ENCODE measurements at places on chromosomes 7 and 10.

GRCh38 chr10:24008164-24009091 is 200.5 kb upstream of the KIAA1217 start:
- no peak for DNase-seq

DNA sequence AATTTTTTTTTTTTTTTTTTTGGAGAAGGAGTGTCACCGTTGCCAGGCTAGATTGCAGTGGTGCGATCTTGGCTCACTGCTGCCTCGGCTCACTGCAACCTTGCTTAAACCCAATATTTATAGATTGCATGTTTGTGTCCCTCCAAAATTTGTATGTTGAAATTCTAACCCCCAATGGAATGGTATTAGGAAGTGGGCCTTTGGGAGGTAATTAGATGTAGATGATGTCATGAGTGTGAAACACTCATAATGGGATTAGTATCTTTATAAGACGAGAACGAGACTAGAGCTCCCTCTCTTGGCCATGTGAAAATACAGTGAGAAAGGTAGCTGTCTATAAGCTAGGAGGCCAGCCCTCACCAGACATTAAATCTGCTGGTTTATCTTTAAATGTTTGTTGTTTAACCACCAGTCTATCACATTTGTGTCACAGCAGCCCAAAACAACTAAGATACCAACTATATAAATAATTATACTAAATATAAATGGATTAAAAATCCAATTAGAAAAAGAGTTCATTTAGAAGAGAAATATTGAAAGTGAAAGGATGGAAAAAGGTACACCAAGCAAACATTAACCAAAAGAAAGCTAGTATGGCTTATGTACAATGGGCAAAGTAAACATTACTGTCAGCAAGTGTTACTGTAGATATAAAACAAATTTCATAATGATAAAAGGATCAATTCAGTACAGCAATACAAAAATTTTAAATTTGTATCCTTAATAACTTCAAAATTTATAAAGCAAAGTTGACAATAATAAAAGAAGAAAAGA is 9.3 kb downstream of the TCAF1 start:
- DNase-seq, result no peak

GRCh38 chr10:11388996-11389395 is 222.5 kb downstream of the USP6NL start:
- DNase-seq, result no peak

DNA sequence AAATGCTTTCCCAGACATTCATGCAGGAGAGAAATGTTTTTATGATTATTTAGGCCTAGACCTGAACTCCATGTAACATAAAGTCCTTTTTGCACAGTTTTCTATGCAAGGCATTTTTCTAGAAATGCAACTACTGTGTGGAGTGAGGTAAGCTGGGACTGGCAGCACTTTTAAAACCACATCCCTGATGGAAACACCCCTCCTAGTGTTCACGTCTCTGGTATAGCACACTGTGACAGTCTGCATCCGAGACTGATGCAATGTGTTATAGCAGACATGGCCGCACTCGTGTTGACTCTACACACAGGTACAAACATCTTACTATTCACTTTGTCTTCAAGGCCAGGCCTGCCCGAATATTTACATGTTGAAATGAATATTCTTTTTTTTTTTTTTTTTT is 19.3 kb upstream of the ERCC6 start:
- no peak for DNase-seq

GRCh38 chr10:31709476-31709875 is 219.2 kb downstream of the ARHGAP12 start:
- DNase-seq, result no peak

GRCh38 chr10:104317269-104317710 is 21.0 kb downstream of the ITPRIP start:
- peak; percentile 50 for DNase-seq

DNA sequence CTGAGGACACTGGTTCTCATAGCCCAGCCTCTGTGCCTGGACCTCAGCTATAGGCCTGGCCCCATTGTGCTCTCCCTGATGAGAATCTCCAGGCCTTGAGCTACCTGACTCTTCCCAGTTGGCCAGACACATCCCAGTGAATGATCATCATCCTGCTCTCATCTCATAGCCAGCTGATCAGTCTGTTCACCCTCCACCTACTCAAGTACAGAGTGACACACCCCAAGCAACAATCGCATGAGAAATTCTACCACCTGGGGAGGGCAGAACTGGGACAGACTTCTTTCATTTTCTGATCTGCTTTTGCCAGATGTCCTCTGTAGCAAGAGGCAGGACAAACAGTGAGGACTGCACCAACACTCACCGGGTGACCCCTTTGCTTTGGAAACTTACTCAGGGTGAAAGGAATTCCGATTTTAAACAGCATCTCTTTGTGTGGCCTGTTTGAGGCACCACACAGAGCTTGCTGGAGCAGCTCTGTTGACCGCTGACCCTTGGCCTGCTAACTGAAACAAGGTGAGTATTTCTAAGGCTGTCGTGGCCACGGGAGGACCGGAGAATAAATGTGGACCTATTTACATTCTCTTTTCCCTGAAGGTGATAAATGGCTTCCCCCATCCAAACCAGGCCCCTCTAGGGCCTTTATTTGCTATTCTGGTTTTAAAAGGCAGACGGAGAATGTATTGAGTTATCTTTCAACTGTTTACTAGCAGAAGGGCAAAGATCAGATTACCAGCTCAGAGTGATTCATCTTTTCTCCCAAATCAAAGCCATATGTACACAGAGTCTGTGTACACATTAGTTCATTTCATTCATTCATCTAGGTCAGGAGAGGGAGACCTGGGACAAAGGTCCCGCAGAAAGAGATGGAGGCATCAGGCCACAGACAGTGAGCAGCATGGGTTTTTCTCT is 181.4 kb upstream of the TNS3 start:
- DNase-seq, result peak; percentile 82

- no peak for DNase-seq
Observed at GRCh38 chr10:1454951-1455350, 282.4 kb downstream of the ADARB2 start.

DNA sequence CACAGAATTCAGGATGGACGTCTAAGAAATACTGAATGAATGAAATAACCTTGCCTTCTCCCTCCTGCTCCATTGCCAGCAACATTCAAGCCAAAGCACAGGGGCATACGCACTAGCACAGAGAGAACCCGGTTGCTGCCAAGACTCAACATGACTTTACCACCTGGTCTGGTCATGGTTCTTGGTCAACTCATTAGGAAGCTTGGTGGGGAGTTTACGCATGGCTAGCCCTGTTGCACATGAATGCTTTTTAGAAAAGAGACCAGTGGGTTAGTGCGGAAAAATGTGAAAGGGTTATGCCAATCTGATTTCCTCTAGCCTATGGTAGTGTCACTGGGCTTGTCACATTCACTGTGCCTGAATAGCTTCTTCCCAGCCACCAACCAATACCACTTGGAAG is 187.6 kb upstream of the NEBL start:
- no peak for DNase-seq

- no peak for DNase-seq
Observed at GRCh38 chr10:34433241-34434076, 381.6 kb downstream of the PARD3 start.

DNA sequence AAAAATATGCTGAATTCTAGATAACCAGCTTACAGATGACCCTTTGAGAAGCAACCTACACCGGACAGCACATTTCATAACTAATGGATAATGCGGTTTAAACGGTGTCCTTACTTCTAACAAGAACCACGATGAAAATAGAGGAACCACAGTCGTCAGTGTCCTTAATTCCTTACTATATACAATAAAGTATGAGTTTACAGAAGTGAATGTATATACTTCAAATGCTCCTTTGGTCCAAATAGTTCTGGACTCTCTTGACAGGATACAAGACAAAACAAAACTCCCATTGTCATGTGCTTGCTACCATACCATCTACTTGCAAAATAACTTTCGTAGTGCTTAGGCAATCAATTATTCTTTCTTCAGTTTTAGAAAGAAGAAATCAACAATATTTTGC is 2.4 kb downstream of the NAMPT start:
- no peak for DNase-seq

DNA sequence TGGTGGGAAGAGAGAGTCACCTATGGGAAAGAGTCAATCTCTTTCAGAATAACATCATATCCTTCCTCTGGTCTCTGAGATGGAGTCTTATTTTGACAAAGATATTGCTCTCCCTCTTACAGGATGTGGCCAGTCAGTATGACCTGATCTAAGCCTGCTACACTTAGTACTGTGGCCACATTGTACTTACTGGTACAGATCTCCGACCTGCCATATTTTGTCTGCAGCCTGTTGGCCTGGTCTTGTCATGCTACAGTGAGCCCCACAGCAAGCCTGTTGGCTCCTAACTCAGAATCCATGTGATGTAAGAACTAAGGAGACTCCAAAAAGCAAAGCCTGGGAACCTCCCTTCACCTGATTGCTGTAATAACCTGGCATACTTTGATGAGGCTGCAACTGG is 377.8 kb downstream of the SFMBT2 start:
- DNase-seq, result no peak

DNA sequence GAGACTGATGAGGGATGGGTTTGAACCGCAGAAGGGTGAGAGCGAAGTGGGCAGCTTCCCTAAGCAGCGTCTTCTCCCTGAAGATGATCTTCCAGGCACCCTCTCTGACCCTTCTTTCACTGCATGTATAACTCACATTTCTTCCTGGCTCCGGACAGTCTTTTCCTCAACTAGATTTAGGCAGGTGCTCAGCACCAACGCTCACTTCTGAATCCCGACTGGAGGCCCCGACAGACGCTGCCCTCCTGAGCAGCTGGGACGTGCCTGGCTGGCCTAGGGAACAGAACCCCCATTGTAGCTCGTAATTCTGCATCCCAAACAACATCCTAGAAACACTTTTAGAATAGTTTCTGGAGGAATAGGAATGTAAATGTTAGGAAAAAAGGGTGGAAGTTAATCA is 206.6 kb downstream of the DIP2C start:
- no peak for DNase-seq

GRCh38 chr7:54390565-54390964 is 151.6 kb upstream of the VSTM2A start:
- no peak for DNase-seq

DNA sequence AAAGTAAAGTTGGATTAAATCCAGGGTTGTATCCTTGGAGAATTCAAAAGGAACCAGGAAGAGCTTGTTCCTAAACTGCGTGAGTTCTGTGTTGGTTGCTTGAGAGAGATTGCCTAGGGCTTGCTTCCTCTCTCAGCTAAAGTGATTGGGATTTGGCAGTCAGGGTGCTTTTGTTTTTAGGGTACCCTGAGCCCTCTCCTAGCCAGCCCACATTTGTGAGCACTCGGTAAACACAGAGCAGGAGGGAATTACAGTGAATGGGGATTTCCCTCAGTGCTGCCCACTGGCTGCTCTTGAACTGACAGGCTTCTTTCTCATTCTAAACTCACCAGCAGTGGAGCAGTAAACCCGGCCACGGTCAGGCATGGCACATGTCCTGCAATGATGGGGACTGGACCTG is 146.9 kb downstream of the TPST1 start:
- no peak for DNase-seq

GRCh38 chr10:31707093-31708039 is 221.3 kb downstream of the ARHGAP12 start:
- peak; percentile 54 for DNase-seq

DNA sequence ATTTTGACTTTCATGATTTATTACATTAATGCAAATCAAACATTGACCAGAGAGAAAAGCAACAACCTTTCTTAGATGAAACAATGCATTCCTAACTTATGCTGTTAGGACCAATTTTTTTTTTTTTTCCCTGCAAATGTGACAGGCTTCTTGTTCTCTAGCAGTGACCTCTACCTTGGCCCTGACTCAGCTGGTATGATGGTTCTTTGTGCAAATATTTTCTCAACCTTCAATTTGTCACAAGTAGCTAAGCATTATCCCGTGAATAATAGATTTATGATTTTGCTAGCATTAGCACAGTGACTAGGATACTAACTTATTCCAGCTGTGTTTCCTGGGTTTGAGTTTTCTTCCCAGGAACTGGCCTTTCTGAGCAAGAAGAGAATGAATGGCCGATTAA is 64.9 kb downstream of the PPP1R9A start:
- peak; percentile 63 for DNase-seq

DNA sequence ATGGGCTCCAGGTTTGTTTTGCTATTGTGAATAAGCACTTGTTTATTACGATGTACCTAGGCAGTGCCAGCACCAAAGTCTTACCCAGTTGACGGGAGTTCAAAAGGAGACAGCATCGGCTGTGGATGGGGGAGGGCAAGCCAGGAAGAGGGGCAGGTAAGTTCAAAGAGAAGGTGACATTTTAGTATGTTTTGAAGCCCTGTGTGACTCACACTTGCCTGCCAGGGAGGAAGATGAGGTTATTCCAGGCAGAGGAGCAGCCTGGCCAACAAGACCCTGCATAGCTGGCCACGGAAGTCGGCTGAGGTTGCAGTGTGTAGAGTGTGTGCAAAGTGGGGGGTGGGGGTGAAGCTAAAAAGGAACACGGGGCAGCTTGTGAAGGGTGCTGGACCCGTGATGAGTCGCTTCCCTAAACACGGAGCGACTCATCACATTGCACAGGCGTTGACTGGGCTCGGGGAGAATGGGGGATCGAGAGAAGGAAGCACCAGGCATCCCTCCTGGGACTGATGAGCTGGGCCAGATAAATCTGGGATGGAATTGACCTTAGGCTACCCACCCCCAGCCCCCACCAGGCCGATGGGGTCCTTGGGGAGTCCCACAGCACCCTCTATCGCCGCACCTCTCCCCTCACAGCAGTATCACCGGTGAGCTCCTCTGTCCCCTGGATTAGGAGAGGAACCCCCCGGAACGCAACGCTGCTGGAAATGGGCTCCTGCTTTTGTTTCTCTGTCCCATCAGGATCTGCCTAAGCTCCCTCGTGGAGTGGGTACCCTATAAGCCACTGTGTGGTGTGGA is 97.9 kb upstream of the IKZF1 start:
- no peak for DNase-seq

DNA sequence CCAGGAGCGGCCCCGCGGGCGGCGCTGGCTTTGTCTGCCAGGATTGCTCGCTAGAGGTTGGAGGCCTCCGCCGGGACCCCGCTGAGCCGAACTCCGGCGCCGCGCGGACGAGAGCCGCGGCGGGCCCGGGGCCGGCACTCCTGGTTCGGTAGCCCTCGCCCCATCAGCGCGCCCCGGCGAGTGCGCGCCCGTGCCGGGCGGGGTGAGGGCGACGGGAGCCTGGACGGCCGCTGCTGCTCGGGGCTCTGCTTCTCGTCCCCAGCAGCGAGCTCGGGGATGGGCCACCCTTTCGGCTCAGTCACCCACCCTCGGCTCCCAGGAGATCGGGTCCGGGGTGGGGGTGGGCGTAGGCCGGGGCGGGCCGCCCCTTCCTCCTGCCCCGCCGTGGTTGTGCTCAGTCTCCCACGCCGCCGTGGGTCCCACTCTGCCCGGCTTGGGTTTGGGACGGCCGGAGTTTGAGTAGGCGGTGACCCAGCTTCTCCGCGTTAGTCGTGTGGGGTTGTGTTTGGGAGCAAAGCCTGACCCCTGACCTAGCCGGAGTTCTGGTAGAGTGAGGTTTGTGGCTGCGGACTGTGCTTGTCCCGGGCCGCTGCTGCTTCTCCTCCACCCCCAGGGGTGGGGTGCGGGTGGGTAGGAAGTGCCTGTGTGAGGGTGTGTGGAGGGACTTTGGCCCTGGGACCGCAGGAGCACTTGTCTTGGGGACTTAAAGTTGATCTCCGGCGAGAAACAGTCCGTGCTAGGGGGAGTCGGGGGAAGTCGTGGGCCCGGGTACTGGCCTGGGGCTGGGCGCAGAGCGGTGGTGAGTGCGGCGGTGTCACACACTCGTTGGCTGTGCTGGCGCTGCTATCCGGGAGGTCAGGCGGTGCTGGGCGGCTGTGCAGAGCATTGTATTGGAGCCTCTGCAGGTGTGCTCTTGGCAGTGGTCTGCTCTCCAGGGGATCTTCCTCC is 677 bp downstream of the TSPAN14 start:
- no peak for DNase-seq

Measured in GM04503 (cell line).